ENCODE measurements at places on chromosomes 2 and 18.

DNA sequence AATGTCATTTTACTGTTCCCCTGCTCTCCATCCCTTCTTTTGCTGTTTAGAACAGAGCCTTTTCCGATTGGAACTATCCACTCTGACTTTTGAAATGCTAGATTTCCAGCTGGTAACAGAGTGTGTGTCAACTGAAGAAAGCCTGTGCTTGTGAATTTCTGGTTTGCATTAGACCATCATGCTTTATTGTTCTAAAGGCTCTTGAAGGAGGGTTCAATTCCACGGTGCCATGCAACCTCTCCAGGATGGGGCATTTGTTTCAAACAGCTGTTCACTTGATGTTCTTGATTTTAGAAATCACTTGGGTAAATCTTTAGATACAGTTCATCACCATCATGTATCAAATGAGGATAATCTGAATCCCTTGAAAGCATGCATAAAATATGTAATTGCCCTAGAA is 156.7 kb downstream of the QPCT start:
- DNase-seq, result no peak

DNA sequence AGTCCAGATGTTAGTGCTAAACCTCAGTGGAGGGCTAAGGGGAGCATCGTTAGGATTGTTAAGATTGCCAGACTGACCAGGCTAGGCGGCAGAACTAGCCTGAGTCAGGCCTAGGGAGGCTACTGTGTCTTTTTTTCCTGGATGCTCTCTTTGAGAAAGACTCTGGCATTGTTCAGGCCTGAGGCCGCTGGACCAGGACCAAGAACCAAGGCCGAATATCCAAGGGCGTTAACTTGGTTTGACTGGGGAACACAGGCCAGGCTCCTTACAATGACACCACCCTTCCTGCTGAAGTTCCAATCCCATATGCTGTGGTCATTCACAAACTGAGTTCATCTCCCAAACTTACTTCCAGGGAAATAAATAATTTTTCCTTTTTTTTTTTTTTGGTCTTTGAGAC is 10.6 kb downstream of the HTRA2 start:
- no peak for DNase-seq

DNA sequence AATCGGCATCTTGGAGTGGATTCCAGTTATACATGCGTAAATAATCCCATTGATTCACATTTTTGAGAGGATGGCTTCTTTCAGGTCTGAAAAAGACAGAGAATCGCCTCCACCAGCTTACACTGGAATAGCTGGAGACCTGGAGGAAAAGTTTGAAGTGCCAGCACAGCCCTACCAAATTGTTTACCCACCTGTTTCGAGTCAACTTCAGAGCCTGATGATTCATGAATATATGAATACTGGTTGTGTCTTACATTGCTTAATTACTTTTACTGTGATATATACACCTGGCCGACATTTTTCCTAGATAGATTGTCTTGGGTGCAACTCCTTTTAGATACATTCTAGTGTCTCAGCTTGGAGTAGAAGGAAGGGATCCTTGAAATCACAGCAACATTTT is 335 bp upstream of the NCKAP5 start:
- no peak for DNase-seq

- DNase-seq, result no peak
These were observed 16.1 kb upstream of the STRN start for GRCh38 chr2:36982467-36982866.

DNA sequence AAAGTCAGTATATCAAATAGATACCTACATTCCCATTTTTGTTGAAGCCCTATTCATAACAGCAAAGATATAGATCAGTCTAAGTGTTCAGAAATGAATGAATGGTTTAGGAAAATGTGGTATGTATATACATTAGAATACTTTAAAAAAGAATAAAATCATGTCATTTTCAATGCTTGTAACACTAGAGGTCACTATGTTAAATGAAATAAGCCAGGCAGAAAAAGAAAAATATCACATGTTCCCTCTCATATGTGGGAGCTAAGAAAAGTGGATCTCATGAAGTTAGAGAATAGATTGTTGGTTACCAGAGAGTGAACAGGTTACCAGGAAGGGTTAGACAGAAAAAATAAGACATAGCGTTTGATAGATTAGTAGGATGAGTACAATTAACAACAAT is 1111.0 kb upstream of the SLC39A10 start:
- no peak for DNase-seq

DNA sequence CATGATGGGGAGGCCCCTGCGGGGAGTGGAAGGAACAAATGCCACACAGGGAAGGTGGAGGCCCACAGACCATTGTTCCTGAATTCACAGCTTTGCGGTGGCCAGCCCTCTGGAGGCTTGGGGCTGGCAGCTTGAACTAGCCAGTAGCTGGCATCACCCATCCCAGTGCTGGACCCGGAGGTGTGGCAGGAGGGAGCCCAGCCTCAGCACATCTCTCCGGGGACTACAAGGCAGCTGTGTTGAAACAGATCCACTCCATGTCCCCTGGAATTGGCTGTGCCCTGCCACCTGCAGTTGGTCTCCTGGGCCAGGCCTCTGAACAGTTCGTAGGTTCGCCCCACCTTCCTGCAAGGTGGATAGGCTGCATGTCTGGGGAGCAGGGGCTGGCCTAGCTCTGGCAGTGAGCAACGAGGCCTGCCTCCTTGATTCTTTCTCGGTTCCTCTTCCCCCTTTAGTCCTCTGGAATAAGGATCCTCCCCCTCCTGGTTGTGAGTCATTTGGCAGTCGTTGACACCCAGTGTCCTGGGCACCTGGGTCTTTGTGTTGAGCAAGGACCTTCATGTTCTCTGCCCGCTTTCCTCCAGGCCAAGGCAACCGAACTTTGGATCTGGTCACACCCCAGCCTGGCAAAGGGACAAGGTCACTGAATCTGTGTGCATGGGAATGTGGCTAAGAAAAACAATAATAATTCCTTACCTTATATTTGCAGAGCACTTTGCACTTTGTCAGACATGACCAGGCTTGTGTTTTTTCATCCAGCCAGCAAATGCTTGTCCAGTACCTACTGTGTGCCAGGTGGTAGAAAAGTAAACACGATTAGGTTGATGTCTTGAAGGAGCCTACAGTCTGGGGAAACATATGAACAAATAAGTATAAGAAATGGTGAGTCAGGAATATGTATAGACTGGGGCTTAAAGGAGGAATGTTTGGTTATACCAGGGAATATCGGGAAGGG is 55.0 kb upstream of the MCFD2 start:
- DNase-seq, result no peak

GRCh38 chr2:205197468-205198139 is 484.7 kb upstream of the NRP2 start:
- peak; percentile 14 for DNase-seq

- no peak for DNase-seq
These were observed 1964.5 kb upstream of the PIK3C3 start for GRCh38 chr18:39990540-39990939.

GRCh38 chr18:57803103-57803969 is at the start of gene ATP8B1:
TSS of gene ATP8B1 (minus strand) at chr18:57803315. CDS start at chr18:57731807, 71,508 bp downstream.
- peak; percentile 90 for DNase-seq

DNA sequence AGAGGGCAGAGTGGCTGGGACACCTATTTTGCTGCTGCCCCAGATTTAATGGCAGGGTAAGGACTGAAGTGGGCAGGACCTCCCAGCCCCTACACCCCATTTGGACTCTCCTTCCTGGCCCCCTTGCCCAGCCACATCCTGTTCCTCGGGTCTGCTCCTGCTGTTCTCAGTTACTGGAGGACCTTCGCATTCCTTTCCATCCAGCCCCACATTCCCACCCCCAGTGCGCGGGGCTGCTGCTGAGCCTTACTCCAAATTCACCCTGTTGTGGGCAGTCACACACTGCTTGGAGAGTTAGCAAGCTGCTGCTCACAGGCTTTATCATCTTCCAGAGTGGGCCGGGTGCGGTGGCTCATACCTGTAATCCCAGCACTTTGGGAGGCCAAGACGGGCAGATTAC is 75.2 kb upstream of the SLC14A2 start:
- DNase-seq, result no peak

- DNase-seq, result peak; percentile 45
These were observed 112.9 kb upstream of the ATP8B1 start for GRCh38 chr18:57915865-57916582.

DNA sequence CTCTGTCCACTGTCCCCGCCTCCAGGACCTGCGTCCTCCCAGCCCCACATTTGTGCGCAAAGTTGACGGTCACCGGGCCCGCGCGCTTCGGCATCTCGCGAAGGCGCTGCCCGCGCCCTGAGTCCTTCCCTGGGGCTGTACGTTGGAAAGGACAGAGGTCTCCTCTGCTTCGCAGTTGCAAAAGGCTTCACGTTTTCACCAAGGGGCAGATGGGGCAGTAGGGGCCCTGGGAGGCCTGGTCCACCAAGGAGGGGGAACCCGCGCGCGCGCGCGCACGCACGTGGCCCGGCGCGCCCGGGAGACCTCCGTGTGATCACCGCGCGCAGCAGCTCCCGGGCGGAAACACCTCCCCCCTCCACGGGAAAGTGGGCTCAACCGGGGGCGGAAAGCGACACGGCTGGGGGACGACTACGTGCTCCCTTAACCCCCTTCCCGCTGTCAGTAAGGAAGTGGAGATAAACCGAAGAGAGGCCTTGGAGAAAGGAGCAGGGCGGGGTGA is 21.9 kb downstream of the TEX44 start:
- no peak for DNase-seq

- no peak for DNase-seq
These were observed 59.6 kb downstream of the CHRNA1 start for GRCh38 chr2:174704642-174705041.

DNA sequence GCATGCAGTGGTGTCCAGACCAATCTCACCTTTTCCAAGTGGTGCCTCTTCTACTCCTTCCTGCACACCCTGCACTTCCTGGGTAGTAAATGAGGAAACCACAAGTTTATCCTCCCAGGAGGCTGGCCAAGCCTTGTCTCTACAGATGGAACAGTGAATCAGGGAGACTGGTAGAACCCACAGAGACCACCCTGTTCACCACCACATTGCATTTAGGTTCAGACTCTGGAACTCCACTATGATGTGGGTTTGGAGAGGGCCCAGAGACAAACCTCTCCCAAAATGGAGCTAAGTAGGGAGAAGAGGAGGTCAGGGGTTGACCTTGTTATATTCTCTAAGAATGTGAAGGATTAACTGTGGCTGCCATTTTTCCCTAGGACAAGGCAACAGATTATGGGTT is 102.8 kb upstream of the FZD7 start:
- DNase-seq, result no peak

GRCh38 chr2:26640331-26640745 is 828 bp downstream of the CIB4 start:
- no peak for DNase-seq

DNA sequence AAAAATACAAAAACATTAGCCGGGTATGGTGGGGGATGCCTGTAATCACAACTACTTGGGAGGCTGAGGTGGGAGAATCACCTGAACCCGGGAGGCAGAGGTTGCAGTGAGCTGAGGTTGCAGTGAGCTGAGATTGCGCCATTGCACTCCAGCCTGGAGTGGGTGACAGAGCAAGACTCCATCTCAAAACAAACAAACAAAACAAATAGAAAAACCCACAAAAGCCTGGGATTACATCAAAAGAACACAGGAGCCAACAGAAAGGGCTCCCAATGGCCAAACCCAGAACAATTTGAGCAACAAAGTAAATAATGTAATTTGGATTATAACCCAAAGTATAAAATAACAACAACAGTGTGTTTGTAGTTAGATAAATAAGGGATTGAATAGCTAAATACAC is 159.8 kb downstream of the UXS1 start:
- no peak for DNase-seq

DNA sequence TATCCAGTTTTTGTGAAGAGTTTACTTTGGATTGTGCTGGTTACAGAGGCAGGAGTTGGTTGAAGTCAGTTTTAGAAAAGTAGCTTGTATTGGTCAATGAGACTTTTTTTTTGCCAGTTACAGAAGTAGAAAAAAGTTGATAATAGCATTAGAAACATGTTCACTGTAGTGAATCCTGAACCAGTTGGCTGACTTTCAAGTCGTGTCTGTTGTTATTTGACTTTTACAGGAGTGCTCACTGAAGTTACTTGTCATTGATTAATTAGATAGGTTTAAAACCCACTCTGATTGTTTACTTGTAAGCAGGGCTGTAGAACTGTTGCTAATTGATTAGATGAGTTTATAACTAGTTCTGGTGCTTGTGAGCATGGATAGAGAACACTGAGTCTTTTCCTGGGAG is 312.0 kb upstream of the VWC2L start:
- DNase-seq, result no peak
